ENCODE measurements at places on chromosomes 12 and 14.
A peak's percentile ranks its signal among the peaks of the same experiment; 100 is the strongest.

DNA sequence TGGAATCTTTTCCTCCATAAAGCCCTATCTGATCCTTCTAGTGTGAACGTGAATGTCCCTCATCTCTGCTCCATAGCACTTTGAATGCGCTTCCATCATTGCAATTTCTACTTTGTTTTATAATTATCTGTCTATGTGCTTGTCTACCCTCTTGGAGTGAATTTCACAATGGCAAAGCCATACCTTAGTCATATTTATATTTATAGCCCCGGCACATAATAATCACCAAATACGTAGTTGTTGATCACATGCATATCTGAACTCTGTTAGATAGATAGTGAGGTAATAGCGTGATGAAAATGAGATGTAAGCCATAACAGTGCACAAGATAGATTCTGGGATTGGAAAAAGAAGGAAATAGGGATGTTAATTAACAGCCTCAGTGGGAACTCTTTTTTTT lies 55.2 kb downstream of the MSRB3 start:
- DNase-seq: no peak

- DNase-seq: no peak
These were observed 645.4 kb upstream of the ATXN7L3B start for GRCh38 chr12:73892201-73892600.

- no peak for DNase-seq
These were observed 251.9 kb upstream of the ATXN7L3B start for GRCh38 chr12:74285773-74286172.

DNA sequence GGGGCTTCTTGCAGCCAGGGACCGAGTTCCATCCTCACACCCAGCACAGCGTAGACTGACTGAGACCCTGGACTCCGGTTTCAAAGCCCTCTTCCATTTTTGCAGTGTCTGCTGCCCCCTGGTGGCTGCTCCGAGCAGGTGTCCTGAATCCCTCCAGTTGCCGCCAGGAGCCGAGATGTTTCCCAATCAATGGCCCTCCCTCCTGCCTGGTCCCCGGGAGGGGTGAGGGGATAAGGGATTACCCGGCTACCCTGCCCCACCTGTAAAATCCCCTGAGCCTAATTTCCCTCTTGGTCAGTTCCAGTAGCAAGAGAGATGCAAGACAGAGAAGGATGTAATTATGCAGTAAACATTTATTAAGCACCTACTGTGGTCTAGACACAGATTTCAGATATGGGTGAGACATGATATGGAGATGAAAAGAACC lies 55.0 kb downstream of the PHETA1 start:
- peak; percentile 82 for DNase-seq

DNA sequence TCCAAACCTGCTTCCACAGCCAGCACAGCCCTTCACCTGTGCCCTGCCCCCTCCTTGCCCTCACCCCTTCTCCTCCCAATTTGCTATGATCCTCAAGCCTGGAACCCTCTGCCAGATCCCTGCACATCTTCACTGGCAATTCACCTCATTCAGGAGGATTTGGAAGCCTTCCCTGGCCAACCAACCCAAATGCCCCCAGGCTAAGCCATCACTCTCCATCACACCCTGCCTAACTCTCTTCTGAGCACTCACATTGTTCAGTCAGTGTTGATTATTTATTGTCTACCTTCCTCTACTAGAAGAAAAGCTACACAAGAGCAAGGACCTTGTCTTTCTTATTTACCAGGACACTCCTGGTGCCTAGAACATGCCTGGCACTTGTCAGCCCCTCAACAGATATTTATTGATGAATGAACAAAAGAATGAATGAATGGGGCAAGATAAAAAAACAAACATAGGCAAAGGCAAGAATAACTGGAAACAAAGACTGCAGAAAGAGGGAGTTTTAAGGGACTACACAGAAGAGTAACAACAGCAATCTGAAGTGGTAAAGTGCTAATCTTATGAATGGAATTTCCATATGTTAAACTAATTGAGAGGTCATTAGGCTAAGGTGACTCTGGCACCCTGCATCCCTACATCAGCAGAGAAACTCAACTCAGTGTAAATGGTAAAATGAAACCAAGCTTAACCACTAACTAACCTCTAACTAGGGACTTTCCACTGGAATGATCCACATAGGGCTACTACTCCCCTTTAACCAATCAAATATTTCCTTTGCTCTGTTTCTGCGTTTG lies 33.4 kb downstream of the TMTC1 start:
- DNase-seq: no peak

- no peak for DNase-seq
These were observed 14.7 kb downstream of the MLXIP start for GRCh38 chr12:122093098-122093883.
